ENCODE measurements at places on chromosomes 1 and 21.

GRCh38 chr1:162972773-162973172 is 96.4 kb upstream of the RGS4 start:
- DNase-seq, result no peak

- DNase-seq, result no peak
Measured at GRCh38 chr1:198030682-198031081, 113.5 kb downstream of the LHX9 start.

DNA sequence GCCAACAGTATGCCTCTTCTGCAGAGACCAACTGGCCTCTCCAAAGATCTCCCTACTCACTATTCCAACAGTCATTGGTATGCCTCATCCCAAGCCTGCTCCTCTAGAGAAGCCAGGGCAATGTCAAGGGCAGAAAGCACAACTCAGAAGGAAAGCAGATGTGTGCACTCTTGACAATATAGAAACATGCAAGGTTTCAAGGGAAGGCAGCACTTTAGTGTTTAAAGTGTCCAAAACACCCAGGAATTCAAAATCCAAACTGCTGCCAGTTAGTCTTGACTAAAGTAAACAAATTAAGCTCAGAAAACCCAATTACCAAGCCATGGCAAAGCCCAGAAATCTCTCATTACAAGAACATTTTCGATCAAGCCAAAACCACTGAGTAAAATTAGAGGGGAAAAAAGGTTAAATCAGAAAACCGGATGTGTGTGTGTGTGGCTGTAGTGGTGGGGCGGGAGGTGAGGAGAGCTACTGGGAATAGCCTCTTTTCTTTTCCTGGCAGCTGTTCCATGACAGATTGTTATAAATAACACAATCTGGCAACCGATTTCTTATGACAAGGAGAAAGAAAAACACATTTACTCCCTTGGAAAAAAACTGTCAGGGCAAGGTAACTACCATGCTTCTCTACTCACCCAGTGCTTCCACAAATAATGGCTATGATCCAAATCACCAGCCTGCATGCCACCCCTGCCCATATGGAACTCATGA is 39.2 kb downstream of the EIF2B3 start:
- no peak for DNase-seq

GRCh38 chr1:21575351-21575942 is 66.2 kb downstream of the ALPL start:
- no peak for DNase-seq

GRCh38 chr21:42520628-42521253 is 7.1 kb downstream of the SLC37A1 start:
- DNase-seq, result no peak

DNA sequence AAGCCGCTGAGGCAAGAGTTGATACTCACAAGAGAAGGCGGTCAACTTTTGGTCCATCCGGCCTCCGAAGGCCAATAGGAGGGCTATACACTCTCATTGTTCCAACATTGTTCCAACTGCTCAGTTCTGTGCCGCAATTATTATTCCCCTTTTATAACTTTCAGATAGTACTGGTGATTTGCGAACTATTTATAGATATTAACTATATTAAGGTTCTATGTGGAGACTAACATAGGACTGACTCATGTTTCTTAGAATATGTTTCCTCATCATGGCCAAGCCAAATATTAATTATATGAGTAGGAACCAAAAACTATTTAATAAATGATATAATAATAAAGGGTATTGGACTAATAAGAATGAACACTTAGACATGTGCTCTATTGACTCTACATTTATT is 96.7 kb upstream of the LBR start:
- no peak for DNase-seq

GRCh38 chr1:18141661-18142060 is 34.1 kb downstream of the IGSF21 start:
- DNase-seq, result no peak

GRCh38 chr21:42092771-42093170 is 21.7 kb downstream of the UMODL1 start:
- DNase-seq, result no peak

DNA sequence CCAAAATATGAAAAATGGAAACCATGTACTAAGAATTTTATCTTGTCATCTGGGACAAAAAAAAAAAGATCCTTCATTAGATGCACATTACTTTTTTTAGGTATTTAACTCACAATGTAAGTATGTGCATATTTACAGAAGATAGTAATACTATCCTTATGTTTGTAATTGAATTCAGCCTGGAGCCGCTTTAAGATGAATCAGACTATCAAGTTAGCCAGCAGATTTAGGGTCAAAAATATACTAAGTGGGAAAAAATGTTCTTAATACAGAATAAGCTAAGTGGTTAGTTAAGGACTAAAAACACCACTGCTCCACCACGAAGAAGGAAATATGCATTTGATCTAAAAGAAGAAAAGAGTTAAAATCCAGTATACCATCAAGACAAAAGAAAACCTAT is 49.1 kb downstream of the DSCAM start:
- DNase-seq, result no peak

- no peak for DNase-seq
Measured at GRCh38 chr1:171884475-171884874, 43.2 kb downstream of the DNM3 start.

DNA sequence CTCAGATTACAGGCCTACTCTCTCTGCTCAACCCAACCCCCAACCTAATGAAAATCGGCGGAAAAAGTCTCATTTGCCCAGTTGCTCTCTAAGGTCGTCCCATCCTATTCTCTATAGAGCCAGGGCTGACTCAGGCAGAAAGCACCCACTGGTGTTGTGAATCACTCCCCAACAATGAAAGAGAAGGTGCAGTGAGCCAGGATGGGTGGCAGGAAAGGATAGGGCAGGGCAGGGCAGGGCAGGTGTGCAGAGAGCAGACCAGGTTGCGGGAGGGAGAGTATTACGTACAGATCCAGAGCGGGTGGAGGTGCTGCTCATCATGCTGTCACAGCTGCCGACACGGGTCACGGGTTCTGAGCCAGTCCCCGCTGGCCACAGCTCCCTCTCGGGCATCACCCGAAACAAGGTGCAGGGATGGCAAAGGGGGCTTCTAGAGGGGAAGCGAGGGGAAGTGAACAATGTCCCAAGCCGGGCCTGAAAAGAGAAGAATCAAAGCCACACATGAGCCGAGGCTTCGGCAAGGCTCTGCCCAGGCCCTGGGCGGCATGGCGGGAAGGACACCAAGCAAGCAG is 5.3 kb downstream of the C1orf116 start:
- no peak for DNase-seq

DNA sequence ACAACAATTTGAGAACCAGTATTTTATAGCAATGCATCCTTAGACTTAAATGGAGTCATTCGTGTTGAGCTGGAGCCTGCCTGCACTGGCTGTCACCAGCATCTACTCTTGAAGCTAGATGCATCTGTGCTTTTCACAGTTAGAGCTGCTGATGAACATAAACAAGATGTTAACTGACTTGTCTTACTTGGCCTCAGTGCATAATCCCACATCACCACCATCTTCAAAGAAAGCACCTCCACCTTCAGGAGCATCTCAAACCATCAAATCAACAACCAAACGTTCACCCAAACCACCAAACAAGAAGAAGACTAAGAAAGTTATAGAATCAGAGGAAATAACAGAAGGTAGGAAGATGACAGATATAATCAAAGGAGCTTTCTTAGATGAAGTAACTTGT is 71.1 kb downstream of the TPR start:
- DNase-seq, result no peak

- peak; percentile 67 for DNase-seq
Measured at GRCh38 chr1:53393325-53393792, 65.5 kb upstream of the LRP8 start.

GRCh38 chr1:206954459-206955342 is 8.4 kb upstream of the PIGR start:
- no peak for DNase-seq

- DNase-seq, result no peak
Measured at GRCh38 chr1:172324761-172325160, 95.7 kb upstream of the C1orf105 start.

GRCh38 chr1:46532095-46532494 is 19.4 kb downstream of the KNCN start:
- DNase-seq, result no peak

- no peak for DNase-seq
Measured at GRCh38 chr1:59481881-59482505, 185.1 kb downstream of the FGGY start.

DNA sequence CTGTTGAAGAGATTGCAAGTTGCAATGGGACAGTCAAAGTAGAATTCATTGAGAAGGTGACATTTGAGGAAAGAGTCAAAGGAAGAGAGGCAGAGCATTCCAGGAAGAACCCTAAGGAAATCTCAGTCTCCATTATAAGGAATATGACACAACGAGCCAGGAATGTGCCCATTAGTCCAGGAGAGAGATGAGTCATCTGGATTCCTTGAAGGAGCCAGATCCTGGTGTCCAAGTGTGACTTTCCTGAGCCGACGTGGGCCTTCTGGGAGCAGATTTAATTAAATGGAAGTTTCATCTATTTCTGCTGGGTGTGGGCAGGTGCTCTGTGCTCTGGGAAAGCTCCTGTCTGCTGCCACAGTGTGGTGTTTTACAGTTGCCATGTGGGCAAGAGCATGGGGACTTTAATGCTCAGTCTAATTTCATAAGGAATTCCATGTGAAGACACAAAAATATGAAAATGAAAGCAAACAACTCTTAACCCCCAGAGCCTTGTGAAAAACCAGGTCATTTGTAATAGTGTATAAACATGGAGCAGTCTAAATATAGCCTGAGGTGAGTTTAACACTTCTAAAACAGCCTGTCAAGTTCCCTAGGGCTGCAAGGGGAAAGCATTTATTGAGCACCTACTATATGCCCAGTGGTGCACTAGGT is 111.4 kb upstream of the ARTN start:
- DNase-seq, result no peak

Data from activated CD4-positive, alpha-beta T cell treated with anti-CD3 and anti-CD28 coated beads, Interleukin-2, amount 50 U/mL, for 1 hour (primary cell).